ENCODE measurements at places on chromosomes 7 and 10.

DNA sequence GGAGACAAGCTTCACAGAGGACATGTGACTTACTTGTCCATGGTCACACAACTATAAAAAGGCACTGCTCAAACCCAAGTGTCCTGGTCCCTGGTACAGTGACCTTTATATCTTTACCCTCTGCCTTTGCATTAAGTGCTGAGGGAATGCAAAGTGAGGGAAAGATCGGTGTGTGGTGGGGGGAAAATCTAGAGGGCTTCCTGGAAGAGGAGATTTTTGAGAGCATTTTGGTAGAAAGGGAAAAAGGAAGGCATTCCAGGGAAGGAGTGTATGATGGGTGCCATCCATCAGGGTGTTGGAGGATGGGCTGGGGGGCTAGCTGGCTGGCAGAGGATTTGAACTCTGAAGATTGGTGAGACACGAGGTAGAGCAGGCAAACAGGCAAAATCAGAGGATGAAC is 9.3 kb downstream of the ZNF503 start:
- no peak for DNase-seq

GRCh38 chr7:99371376-99371920 is 3.1 kb upstream of the ARPC1B start:
- DNase-seq: no peak

GRCh38 chr10:114767986-114768821 is 53.4 kb upstream of the FHIP2A start:
- no peak for DNase-seq

GRCh38 chr7:27181795-27182275 is 3.2 kb downstream of the HOXA11 start:
- no peak for DNase-seq

DNA sequence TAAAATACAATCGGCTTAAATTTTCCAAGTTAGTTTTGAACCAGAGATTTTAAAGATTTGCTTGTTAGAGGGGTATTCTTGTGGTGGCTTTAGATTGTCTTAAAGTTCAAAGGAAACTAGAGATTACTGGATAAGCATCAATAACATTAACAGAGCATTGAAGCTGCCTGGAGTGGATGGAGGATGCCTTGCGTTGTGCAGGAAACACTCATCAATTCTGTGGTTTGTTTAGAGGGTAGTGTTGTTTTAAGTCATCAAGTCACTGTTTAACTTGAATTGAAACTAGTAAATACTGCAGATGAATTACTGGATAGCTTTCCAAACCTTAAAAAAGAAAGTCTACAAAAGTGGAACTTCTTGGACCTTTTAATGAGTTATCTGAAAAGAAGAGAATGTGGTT is 218.6 kb downstream of the CELF2 start:
- no peak for DNase-seq

DNA sequence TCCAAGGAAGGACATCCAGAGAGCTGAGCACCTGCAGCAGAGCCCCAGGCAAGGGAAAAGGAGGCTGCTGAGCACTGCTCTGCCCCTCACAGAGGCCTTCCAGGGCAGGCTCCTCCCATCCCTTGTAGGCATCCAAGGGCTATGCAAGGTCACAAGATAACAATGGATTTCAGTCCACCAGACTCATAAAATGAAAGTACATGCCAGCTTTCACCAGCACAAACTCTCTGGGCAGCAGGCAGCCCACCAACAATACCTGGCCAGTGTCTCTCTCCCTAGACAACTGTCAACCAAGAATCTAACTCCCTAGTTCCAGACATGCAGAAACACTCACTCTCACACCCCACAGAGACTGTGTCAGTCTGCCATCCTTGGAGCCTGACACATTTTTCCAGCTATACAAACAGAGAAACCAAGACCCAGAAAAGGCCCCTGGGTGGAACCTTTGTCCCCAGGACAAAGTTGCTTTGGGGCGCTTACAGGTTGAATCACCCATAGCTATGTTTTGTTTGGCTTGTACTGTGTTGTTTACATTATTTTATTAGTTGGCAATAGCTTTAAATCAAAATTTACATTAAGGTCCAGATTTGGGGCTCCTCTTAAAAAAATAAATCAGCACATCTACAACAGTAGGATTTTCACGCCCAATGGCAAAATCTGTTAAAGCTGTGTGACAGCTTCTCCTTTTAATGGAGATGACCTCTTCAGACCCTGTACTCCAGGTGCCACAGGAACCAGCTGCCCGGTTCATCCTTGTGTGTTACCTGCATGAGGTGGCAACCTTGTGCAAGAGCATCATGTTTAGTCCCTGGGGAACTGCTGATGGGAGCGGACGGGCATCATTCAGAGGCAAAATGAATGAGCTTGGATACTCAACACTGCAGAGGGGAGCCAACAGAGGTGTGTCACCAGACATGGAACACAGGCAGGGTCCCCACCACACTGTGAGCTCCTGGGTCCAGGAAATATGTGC is 5.2 kb downstream of the GRID1 start:
- DNase-seq: no peak

DNA sequence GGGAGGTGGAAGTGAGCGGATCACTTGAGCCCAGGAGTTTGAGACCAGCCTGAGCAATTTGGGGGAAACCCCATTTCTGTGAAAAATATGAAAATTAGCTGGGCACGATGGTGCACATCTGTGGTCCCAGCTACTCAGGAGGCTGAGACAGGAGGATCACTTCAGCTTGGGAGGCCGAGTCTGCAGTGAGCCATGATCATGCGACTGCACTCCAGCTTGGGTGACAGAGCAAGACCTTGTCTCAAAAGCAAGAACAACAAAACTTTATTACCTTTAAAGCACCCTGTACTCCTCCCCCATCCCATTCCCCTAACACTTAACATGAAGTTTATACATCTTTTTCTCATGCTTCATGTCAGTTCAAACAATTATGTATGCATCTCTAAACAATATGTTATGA is 1.3 kb upstream of the TMEM248 start:
- no peak for DNase-seq

- no peak for DNase-seq
These were observed 71.1 kb downstream of the DIP2C start for GRCh38 chr10:618229-618989.

- DNase-seq: no peak
These were observed 55.7 kb upstream of the SRPK2 start for GRCh38 chr7:105444342-105444987.

- DNase-seq: no peak
These were observed 80.5 kb downstream of the MACC1 start for GRCh38 chr7:20136647-20137046.

- DNase-seq: no peak
These were observed 289.7 kb downstream of the FRMD4A start for GRCh38 chr10:14040787-14041631.

GRCh38 chr7:150800581-150801241 is at the start of gene TMEM176A:
TSS of gene TMEM176A (plus strand) at chr7:150800769. CDS start at chr7:150801551, 782 bp downstream.
- DNase-seq: no peak

DNA sequence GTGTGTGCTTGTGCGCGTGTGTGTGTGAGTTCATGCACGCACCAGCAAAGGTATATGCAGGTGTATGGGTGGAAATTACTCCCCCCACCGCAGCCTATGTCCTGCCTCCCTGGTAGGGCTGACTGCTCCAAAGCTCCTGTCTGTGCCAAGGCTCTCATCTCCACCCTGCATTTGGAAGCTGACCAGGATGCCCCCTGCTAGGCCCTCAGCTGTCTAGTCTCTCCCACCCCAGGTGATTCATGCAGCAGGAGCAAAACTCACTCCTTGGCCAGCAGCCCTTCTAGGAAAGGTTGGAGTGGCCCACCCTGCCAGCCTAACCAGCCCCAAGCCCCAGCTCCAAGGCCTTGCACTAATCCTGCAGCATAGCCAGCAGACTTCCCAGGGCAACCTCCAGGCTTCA is 148.4 kb downstream of the GRID1 start:
- no peak for DNase-seq

- no peak for DNase-seq
These were observed 331.9 kb downstream of the ACTR3B start for GRCh38 chr7:153091477-153091876.

GRCh38 chr7:116339564-116339963 is 129.2 kb downstream of the TES start:
- no peak for DNase-seq

DNA sequence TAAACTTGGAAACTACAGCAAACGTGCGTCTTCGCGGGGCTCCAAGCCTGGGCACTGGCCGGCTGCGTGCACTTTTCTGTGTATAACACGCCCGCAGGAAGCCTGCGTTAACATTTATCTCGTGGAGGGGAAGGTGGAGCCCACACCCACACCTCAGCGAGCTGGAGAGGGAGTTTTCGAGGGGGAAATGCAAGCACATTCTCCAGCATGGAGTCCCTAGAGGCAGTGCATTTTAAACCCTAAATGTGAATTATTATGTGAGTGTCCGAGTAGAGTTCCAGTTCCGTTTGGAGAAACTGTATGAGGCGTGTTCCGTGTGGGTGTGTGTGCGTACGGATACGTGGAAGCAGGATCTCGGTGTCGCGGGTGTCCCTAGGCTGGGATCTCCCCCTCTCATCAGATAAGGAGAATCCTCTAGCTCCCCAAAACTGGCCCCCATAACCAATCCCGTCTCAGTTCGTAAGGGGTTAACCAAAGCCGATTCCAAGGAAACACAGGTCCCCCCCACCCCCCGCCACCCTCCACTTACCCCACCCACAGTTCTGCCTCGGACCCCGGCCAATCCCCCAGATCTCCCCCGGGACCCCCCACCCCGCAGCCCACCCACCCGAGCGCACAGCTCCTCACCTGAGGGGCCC is 403 bp downstream of the CDK6 start:
- no peak for DNase-seq

- DNase-seq: no peak
These were observed 110.6 kb downstream of the TCERG1L start for GRCh38 chr10:131200856-131201470.

DNA sequence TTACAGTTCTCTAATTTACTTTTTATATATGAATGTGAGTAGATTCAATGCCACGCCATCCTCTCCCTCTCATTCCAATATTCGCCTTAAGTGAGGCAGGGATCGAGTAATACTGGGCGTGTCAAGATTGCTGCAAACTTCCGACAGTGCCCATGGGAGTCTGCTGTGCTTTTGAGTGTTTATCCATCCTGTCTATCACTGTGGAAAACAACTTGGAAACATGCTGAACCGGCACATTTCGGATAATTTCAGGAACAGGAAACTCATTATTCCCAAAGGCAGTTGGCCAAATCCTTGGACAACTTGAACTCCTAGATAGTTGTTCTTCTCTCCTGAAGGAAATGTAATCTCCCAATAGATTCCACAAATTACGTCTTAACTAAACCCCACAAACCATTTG is 28.5 kb downstream of the PIP4K2A start:
- no peak for DNase-seq

- no peak for DNase-seq
These were observed 231.3 kb upstream of the GRB10 start for GRCh38 chr7:51013861-51014511.

DNA sequence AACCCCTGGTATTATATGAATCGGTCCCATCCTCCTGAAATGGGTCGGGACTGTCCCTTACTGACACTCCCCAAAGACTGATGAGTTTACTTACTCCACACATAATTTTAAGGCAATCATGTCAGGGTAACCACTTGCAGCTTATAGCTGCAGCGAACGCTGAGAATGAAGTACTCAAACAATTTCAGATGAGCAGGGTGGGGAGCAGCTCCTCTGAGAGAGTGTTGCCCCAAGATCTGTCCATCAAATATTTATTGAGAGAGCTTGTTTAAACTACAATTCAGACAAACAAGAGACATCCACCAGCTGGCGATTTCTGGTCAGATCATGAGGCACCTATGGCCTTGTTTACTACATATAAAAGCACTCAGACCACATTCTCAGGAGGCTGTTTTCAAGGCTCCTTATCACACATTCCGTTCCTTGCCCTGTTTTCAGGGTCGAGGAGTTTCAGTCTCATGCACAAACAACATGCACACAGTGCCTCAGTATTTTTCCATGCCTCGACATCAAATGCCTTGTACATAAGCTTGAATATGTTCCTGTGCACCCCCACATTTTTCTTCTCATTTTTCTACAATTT is 80.1 kb downstream of the THSD7A start:
- DNase-seq: no peak

GRCh38 chr10:121696854-121697253 is 98.6 kb upstream of the FGFR2 start:
- no peak for DNase-seq

- peak; percentile 30 for DNase-seq
These were observed 33.8 kb upstream of the RBM20 start for GRCh38 chr10:110610308-110610774.

GRCh38 chr10:115046686-115047236 is 46.4 kb upstream of the ATRNL1 start:
- no peak for DNase-seq

- DNase-seq: no peak
These were observed 64.2 kb upstream of the MEOX2 start for GRCh38 chr7:15750727-15751126.

DNA sequence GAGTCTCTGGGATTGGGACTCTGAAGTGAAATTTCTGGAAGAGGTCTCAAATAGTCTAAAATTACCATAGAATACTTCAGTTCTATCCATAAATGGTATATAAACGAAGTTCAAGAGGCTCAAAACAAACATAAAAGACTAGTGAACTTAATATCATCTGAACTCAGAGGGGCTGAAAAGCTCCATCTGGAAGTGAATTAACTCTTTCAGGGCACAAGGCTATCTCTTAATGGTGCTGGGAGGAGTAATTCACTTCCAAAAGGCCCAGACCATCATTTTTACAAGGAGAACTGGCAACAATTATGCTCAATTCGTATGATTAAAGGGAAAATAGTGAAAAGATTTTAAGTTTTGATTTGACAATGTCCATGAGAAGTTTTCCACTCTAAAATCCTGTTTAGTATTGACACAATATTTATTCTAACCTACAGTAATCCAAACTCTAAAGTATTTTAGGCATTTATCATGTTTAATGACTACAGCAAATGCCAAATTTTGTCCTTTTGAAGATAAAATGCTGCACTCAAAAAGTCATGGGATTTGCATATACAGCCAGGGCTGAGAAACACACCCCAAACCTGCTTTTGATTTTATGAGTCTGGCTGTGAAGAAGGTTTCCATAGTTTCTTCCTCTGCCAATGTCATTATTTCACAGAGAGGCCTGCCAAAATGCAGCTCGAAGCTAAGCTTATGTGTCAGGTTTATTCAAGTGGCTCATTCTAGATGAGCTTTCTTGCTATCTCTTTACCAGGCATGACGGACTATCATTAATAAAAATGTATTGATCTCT is 143.9 kb downstream of the HIBADH start:
- DNase-seq: no peak

DNA sequence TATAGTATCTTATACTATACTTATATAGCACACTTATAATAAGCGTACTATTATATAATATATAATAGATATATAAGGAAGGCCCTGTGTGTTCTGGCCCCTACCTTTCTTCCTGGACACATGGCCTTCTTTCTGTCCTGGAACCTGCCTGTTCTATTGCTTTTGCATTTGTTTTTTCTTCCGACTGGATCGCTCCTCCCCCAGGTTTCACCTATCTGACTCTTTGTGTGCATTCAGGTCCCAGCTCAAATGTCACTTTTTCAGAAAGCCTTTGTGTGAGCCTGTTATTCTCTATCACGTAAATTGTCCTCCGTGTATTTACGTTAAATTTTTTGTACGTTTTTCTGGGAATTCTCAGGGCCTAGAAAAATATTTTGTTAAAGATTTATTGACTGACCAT is 2.9 kb upstream of the TRIM8 start:
- no peak for DNase-seq

- no peak for DNase-seq
These were observed 29.0 kb upstream of the MTPN start for GRCh38 chr7:136006208-136006607.
